ENCODE measurements at places on chromosomes 1 and 21. TPM values are rescaled to one million over a fixed set of nuclear protein-coding genes. Genes with fewer than 3 reads are reported as not detected.
A peak's percentile ranks its signal among the peaks of the same experiment; 100 is the strongest.

Gene TRIM67
- not detected for total RNA-seq

Gene GNAT2
- total RNA-seq: not detected

Gene RIPK4
- total RNA-seq: not detected

DNA sequence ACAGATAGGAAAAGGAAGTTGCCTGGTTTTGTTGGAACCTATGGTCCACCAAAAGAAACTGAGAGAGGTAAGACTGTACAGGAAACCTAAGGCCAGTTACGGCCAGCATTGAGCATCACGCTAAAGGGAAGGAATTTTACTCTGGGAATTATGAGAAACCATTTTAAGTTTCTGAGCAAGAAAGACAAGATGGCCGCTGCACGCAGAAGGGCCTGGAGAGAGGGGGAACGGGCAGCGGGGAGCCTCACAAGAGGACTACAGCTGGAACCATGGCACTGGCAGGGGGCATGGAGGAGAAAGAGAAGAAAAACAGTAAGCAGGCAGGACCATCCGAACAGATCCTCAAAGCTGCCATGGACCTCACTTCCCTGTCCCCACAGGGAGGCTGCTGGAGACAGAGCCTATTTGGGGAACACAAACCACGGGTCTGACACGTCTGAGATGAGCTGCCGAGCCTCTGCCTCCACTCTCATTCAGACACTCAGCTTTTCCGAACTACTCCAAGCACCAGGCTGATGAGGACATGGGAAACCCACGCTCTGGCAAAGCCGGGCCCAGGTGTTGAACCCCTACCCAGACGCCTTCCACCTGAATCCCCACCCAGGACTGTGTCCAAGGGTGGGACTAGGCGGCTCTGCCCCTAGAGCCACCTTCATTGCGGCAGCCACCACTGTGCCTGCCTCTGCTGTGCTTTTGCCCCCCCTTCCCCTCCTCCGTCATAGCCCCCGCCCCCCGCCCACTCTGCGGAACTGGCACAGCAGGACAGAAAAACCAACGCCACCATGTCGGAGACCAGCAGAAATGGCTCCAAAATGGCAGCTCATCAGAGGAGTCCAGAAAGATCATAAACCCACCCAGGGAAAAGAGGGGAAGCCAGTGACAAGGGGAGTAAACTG, 69.0 kb downstream of the CD46 start:
- no peak for DNase-seq

DNA sequence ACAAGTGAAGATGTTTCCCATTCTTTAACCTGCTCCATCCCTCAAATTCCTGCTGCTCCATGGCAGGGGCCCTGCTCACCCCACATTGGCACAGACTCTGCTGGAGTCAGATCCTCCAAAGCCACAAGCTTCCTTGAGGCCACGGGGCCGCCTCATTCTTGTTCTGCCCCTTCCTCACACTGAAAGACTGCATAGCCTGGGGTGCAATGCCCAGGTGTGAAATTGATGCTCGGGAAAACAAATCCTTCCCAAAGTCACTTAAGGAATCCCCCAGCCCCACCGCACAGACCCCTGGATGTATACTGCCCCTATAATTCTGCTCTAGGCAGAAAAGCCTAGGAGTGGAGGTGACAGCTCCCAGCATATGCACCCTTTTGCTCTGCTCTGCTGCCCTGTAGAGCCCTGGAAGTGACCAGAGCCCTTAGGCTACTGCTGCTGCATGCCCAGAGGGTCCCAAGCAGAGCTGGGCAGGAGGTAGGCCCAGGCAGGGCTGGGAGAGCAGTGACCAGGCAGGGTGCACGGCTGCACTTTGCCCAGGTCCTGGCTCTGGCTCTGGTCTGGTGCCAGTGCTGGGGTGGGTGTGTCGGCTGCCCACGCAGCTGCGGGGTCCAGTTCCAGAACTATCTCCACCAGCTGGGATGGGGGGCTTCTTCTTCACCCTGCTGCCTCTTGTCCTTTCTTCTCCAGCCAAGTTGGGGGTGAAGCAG, 1.6 kb downstream of the HES2 start:
- no peak for DNase-seq

- DNase-seq: no peak
Measured at GRCh38 chr21:35993875-35994490, 66.3 kb downstream of the SETD4 start.

DNA sequence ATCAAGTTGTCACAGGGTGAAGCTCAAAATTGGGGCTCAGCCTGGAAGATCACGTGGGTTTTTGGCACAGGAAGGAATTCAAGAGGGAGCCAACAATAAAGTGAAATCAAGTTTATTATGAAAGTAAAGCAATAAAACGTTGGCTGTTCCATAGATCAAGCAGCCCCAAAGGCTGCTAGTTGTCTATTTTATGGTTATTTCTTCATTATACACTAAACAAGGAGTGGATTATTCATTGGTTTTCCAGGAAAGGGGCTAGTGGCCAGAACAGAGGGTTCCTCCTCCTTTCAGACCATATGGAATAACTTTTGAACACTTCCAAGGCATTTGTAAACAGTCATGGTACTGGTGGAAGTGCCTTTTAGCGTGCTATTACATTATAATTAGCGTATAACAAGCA, 723.5 kb upstream of the ADAMTS5 start:
- DNase-seq: no peak

- no peak for DNase-seq
Measured at GRCh38 chr1:53303726-53304515, 23.9 kb downstream of the LRP8 start.

- DNase-seq: no peak
Measured at GRCh38 chr1:3898994-3899753, 898 bp downstream of the C1orf174 start.

DNA sequence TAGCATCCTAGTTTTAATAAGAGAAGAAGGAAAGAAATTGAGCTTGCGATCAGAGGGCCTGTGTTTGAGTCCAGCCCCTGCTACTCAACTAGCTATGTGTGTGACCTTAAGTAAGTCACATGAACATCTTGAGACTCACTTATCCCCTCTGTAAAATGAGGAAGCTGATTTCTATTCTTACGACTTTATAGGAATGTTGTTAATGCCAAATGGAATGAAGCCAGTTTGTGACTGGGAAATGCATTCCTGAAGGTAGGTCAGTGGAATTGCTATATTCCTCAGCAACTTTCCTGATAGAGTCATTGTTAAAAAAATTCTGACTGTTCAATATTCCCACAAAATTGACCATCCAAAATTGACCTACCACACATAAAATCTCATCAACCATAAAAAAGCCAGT, 14.9 kb downstream of the FASLG start:
- no peak for DNase-seq

DNA sequence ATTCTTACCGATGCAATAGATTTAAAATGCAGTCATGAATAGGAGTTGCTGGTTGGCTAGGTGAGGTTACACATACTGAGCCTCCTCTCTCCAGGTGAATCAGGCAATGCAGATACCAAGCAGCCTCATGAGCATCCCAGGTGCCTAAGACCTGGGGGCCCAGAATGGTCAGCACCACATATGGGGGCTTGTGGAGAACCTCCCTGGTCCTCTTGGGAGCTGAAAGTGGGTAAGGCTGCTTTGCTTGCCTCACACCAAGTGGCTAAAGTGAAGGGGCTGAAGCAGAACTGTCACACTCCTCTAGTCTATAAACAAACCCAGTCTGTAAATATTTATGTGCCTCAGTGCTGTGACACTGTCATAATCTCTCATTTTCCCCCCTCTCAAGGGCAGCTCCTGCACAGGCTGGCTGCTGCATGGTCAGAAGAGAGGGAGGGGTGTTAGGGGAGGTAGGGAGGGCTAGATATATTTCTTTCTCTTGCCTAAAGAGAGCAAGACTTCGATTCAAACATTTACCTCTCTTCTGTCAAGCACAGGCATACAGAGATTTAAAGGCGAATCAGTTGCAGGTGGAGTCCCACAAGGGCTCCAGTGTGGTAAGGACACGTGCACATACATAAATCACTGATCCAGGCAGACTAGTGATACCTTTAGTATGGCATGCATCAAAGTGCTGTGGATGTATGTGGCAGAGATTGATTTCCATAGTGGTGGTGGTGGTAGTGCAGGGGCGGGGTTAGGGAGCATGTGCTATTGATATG, 157.9 kb upstream of the TNR start:
- no peak for DNase-seq

- no peak for DNase-seq
Measured at GRCh38 chr1:234716908-234717375, 107.0 kb upstream of the IRF2BP2 start.

- DNase-seq: no peak
Measured at GRCh38 chr1:15344800-15345704, 64.6 kb upstream of the EFHD2 start.

DNA sequence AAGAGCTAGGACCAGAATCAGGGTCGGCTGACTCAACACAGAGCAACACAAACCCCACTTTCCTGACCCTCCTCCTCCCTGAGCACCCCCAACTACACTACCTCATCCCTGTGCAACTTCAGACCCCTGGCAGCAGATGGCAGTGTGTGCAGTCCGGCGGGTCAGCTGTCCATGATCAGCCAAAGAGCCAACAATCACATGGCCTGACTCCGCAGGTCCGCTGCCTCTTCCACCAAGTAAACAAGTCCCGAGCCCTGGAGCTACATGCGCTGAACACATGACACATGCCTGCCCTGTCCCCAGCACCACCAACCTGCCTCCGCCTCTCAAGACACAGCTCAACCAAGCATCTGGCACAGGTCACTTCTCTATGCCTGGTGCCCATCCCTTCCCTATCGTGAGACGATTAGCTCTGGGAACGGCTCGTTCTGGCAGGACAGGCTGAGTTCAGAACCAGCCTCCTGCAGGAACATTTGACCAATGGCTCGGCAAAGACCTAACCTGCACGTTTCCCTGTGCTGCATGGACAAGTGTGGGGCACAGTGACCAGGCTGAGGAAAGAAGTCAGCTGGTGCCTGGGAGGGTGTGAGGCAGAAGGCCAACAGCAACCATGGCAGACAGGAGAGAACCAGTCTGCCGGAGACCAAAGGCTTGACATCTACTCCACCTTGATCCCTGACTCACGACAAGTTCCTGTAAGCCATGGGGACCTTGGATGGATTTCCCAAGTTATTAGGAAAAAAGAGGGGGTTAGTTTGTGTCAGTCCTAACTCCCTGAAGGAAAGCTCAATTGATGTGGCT, 60.3 kb downstream of the CD46 start:
- DNase-seq: peak; percentile 79

GRCh38 chr21:20997636-20998455, at the start of gene NCAM2:
Gene NCAM2, plus strand, starts transcription at chr21:20998409.
- DNase-seq: peak; percentile 78

GRCh38 chr1:202622388-202622787, 87.9 kb downstream of the SYT2 start:
- peak; percentile 4 for DNase-seq

DNA sequence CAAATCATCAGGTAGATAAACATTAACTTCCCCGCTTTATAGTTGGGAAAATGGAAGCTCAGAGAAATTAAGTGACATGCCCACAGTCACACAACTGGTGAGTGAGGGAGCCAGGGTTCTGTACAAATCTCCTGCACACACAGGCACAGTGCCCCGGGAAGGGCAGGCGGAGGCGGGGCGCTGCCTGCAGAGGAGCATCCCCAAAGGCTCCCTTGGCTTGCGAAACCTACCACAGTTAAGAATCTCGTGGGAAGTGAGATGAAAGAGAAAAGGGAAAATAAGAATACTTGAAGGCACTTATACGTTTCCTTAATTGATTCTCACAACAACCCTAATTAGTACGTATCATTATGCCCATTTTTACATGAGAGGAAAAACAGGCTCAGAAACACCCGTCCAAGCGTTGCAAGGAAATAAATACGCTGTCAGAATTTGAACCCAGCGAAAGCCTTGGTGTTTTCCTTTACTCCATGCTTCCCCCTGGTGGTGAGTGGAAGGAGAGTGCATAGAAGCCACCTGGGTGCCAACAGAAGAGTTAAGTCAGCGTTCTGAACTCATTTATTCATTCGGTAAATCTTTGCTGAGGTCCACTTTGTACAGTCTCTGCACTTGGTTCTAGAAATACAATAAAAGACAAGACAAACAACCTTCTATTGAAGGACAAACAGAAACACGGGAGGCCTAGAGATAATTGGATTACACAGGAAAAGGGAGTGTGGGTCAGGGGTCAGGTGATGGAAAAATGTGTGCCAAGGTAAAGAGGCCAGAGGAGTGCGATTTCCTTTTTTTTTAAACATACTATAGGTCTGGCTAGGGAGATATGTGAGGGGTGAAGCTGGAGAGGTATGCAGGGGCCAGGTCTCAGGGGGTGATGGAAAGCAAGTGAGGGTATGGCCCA, 28.4 kb downstream of the ACP6 start:
- no peak for DNase-seq

DNA sequence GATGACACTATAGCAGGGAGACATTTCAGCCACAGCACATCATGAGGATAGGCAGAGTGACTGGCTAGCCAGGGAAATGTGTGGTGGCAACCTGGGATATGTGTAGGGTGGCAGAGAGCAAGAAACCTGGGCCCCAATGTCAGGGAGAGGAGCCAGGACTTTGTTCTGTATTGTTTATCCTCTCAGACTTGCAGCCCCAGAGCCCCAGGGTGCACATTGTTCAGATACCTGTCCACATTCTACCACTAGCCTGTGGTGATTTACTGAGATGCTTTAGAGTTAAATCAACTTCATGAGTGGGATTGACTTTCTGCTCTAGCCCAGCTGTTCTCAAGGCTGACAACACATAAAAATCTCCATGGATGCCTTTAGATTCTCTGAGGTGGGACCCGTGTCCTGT, 61.5 kb downstream of the MAB21L3 start:
- no peak for DNase-seq

- DNase-seq: no peak
Measured at GRCh38 chr21:45858180-45858579, 123.4 kb upstream of the COL6A1 start.

- DNase-seq: no peak
Measured at GRCh38 chr1:6412896-6413295, 6.8 kb downstream of the HES2 start.

GRCh38 chr1:240888039-240888786, 276.3 kb upstream of the GREM2 start:
- no peak for DNase-seq

DNA sequence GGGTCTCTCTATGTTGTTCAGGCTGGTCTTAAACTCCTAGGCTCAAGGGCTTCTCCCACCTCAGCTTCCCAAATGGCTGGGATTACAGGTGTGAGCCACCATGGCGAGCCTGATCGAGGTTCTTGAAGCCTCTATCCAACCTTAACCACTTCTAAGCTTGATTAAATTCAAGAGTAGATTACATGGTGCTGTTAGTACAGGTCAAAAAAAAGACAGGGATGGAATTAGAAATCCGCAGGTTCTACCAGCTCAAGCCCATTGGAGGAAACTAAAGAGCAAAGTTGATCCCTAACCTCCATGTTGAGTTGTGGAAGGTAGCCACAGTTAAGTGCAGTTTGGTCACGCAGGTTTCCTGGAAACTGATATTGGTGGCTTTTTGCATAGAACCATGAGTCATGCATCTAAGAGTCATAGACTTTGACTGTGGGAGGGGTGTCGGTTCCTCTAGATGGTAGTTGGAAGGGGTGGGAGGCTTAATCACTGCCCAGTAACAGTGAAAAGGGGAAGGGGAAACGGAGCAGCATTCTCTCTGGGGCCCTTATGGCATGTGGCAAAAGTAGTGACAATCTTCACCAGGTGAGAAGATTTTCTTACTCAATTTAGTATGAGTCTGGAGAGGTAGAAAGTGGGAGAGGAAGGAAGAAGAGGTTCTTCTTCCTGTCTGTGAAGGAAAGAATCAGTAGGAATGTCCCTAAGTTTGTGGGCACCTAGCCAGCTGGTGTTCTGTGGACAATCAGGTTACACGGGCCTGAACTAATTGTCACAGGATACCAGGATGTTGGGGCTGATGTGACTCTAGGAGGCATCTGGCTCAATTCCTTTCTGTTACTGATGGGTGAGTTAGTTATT, 7.0 kb downstream of the CD53 start:
- DNase-seq: no peak
